CD4-positive, alpha-beta T cell treated with Interleukin-4 for 4 hours (primary cell): ENCODE measurements at places on chromosomes 1 and 21.

GRCh38 chr1:75097654-75098053, 36.5 kb upstream of the LHX8 start:
- DNase-seq = no peak

DNA sequence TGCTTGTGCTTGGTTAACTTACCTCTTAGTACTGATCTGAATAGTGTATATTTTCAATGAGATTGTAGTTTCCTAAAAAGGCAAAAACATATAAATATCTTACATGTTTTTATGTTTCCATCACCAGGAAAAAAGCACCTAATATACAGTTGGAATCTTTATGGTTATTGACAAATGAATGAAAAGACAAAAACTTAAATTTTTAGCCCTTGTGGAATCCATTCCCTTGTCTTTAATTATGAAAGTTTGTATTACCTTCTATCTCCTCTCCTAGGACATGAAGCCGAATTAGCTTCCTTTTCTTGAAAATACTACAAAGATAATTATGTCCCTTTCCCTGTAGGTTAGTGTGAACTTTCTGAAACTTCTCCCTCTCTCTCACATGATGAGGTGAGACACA, at the start of gene OR2T12:
OR2T12 (minus strand) TSS at position 101 of the 400 bp plus-strand sequence. CDS start 7,846 bp downstream, outside the sequence.
- DNase-seq = no peak

DNA sequence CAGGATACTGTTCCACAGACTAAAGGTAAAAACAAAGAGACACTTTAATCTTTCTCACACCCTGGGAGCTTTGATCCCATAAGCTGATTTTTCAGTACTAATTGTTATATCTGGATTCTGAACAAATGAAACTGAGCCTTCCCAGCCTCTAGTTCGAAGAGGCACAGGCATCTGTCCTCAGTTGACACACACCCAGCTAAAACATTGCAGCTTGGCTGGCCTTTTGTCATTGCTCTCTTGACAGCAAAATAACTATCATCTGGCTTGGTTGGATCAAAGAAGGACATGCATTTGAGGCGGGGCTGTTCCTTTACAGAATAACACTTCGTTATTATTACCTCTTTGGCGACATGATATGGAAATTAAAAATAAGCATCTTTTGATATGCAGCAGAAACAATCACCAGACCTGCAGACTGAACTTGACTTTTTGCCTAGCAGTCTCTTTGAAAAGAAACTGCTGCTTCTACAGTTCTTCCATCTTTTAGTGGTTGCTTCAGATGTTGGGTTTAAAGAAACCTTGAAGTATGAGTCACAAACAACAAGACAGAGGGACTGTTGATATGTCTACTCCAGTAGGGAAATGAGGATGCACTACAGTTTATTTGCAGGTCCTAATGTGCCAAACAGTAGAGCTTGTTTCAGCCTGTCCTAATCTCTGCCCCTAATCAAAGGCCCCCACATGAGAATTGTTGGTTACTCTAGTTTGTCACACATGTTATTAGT, 166.5 kb downstream of the TPR start:
- no peak for DNase-seq

GRCh38 chr1:151563376-151563775, 23.3 kb downstream of the TUFT1 start:
- DNase-seq = no peak

- no peak for DNase-seq
Measured at GRCh38 chr21:18370301-18370700, 33.3 kb downstream of the TMPRSS15 start.

- no peak for DNase-seq
Measured at GRCh38 chr1:206684003-206684402, 702 bp upstream of the MAPKAPK2 start.

- DNase-seq = no peak
Measured at GRCh38 chr1:109659145-109659544, 3.2 kb downstream of the GSTM4 start.

GRCh38 chr1:91806769-91807700, 78.9 kb downstream of the TGFBR3 start:
- DNase-seq = no peak

- no peak for DNase-seq
Measured at GRCh38 chr21:42542596-42542995, 28.9 kb downstream of the SLC37A1 start.

DNA sequence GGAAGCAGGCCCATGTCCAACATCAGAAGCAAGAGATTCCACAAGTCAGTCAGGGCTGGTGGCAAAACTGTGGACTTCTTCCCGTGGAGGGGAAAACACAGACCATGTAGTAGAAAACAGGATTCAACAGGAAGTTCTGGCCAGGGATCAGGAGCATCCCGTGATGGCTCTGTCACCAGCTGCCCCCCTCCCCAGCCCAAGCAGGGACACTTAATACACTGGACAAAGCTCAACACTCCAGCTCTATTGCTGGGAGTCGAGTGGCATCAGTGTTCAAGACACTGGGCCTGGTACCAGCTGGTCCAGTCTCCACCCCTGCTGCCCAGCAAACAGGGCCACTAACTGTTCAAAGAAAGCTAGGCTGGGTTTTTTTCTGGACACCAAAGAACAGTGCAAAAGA, 3.7 kb downstream of the SLC45A3 start:
- no peak for DNase-seq

- no peak for DNase-seq
Measured at GRCh38 chr1:163046071-163046470, 23.1 kb upstream of the RGS4 start.

- no peak for DNase-seq
Measured at GRCh38 chr1:77416692-77417450, 135.1 kb downstream of the AK5 start.

DNA sequence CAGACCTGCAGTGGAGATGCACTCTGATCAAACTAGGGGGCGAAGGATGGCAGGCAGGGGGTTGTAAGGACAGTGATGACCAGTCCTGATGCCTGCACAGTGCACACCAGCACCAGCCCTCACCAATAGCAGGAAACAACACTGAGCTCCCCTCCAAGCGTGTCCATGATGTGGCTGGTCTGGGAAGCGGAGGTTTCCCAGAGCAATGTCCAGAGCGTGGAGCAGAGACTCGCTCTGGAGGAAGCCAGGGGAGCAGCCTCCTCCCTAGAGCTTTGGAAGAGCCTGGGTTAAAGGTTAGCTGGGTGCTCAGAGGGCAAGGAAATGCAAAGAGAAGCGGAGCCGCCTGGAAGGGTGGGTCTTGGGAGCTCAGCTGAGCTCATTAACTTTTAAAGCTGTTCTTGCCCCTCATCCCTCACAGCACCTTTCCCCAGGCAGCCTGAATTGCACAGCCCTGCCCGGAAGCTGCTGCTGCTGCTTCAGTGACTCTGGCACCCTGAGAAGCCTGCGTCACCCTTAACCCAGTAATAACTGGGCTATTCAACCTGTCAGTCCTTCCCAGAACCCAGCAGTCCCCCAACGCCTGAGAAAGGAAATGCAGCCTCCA, 162.2 kb upstream of the RAB4A start:
- no peak for DNase-seq

DNA sequence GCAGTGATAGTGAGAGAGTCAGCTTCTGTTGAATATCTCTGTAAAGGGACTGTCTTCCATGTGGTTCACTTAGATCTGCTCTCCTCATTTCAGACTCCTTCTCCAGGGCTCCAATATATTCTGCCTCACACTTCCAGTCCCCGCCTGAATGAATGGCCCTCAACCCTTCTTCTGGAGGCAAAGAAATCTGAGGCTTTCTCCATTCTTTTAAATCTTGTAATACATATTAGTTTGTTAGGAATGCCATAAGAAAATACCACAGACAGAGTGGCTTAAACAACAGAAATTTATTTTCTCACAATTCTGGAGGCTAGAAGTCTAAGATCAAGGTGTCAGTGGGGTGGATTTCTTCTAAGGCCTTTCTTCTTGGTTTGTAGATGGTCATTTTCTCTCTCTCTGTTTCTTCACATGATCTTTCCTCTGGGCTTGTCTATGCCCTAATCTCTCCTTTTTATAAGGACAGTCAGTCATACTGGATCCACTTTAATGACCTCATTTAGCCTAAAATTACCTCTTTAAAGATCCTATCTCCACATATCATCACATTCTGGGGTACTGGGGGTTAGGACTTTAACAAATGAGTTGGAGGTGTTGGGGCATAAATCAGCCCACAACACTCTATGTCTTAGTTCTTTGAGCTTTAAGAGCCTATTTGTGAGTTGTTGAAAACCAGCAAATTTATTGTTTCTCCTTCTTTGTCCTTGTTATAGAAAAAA, 128.5 kb upstream of the KCNK2 start:
- DNase-seq = no peak

DNA sequence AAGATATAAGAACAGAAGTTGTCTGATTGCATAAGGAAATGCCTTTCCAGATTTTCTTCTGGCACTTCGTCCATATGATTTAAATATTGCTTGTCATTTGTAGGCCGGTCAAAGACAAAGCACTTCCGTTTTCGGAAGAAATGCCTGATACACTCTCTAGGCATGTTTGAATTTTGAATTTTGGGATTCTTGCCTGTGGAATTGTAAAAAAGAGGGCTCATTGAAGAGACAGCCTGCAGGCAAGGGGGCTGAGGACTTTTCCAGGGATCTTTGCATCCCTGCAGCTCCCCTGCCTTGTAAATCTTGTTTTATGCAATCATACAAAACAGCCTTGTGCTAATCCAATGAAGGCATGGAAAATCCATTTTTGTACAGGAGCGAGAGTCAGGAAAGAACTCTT, 7.4 kb downstream of the GBP4 start:
- no peak for DNase-seq

DNA sequence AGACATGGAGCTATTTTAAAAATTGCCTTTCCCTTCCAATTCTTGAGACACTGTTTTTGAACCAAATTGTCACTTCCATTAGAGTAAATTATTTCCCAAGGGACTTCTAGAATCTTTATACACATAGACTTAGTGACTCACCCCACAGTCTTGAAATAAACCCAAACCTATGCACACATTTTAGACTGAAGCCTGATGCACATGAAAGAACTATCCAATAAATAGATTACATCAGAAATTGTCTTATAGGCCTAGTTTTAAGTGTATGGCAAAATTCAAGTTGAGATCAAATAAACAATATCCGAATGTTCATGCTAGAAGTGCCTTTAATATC, 32.2 kb upstream of the ZNF326 start:
- no peak for DNase-seq

DNA sequence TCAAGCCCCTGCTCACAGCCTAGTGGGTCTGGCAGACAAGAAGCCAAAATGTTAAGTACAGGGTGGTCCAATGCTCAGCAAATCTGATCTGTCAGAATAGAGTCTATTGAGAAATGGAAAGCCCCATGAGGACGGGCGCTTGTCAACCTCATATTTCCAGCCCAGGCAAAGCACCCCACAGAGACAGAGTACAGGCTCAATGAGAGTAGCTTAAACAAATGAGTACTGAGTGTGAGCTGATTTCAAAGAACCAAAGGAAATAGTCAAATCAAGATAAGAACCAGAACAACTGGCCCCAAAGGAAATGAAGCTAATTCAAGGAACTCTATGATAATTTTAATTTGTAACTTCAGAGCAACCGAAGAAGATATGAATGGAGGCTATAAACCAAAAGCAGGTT, 44.6 kb upstream of the SLC30A1 start:
- no peak for DNase-seq

DNA sequence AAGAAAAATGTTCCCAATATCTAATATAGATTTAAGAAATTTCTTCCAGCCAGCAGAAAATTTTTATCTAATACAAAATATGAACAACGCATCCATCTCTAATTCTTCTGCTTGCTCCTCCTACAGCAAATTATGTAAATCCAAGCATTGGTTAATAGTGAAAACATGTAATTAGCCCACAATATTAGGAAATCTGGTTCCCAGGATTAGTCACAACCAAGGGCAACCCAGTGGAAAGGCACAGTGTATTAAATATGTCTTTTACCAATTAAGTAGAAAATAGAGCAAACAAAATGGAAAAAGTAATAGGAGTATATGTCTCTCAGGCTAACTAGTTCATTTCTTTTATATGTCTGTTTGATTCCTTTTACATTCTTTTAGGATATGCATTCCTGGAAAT, 59.4 kb upstream of the IFI44L start:
- DNase-seq = no peak

- no peak for DNase-seq
Measured at GRCh38 chr21:40835184-40835694, 11.7 kb downstream of the DSCAM start.

- DNase-seq = no peak
Measured at GRCh38 chr21:32437729-32438128, 25.2 kb downstream of the EVA1C start.

DNA sequence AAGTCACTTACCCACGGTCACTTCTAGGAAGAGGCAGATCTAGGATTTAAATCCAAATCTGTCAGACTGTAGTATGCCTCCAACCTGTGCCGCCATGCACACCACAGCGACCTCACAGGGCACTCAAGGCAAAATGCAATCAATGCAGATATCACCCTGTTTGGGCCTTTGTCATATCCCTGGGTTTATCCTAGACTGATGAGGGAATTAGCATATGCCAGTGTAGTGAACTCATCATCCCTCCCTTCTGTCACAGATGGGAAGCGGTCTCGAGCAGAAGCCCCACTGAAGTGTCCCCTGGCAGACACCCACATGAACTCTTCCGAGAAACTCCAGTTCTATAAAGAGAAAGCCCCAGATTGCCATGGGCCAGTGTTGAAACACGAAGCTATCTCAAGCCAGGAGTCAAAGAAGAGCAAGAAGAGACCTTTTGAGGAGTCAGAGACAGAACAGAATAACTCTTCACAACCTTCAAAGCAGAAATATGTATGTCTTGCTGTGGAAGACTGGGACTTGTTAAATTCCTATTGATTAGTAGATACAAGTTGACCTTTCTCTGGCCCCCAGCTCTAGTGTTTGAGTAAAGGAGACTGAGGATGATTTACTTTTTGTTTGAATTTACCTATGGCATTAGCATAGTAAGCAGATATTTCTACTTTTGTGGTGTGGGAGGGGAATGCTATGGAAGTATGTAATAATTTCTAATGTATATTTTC, 21.4 kb downstream of the LRRC42 start:
- no peak for DNase-seq

DNA sequence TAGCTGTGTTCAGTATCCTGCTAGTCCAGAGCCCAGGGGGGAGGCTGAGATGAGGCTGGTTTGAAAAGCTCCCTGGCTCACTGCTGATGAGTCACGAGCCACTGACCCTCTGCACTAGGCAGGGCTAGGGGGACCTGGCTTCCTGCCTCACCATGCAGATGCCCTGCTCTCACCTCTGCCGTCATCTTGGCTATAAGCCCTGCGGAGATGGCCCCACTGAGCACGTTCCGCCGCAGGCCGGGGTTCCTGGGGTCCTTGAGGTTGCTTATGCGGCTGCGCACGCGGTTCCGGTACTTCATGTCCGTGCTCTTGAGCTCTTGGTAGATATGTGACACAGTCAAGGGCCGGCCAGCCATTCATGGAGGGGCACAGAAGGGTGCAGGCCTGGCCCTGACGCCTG, 24.1 kb upstream of the ZNF436 start:
- no peak for DNase-seq
